ENCODE measurements at places on chromosomes 2 and 18.
A peak's percentile ranks its signal among the peaks of the same experiment; 100 is the strongest.

DNA sequence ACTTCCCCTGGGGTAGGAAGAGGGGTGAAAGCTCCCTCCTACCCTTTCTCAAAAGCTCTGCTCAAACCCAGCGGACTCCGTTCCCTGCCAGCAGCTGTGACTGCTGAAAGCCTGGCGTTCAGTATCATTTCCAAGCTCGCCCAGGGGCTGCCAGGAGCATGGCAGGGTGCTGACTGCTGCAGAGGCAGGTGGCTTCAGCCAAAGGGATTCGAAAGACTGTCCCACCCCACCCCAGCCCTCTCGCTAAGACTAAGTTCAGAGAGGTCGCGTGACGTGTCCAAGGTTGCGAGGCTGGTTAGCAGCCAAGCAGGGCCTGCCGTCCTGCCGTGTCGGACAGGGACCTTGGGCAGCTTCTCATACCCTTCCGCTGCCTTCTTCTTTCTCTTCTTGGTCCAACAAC lies 72.3 kb upstream of the RAB12 start:
- DNase-seq: no peak

- DNase-seq: no peak
Measured at GRCh38 chr18:10872304-10872703, 277.1 kb downstream of the PIEZO2 start.

DNA sequence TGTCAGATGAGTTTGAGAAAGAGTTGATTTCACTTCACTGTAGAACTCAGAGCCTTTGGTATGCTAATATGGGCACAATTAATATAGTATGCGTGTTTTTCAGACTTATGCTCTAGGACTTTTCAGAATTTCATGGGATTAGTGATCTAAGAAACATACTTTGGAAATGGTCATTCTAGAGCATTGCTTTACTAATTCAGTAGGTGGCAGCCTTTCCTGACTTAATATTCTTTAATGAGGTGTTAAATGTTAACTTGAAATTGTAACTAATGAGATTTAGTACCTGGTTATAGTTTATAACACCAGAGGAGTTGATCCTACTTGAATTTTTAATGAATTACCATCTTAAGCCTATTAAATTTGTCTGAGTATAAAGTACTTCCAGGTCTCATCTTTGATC lies 28.4 kb downstream of the ACTR2 start:
- no peak for DNase-seq

- DNase-seq: no peak
Measured at GRCh38 chr2:138658187-138658894, 121.8 kb downstream of the NXPH2 start.

- DNase-seq: no peak
Measured at GRCh38 chr2:25642298-25642697, 31.1 kb downstream of the DTNB start.

DNA sequence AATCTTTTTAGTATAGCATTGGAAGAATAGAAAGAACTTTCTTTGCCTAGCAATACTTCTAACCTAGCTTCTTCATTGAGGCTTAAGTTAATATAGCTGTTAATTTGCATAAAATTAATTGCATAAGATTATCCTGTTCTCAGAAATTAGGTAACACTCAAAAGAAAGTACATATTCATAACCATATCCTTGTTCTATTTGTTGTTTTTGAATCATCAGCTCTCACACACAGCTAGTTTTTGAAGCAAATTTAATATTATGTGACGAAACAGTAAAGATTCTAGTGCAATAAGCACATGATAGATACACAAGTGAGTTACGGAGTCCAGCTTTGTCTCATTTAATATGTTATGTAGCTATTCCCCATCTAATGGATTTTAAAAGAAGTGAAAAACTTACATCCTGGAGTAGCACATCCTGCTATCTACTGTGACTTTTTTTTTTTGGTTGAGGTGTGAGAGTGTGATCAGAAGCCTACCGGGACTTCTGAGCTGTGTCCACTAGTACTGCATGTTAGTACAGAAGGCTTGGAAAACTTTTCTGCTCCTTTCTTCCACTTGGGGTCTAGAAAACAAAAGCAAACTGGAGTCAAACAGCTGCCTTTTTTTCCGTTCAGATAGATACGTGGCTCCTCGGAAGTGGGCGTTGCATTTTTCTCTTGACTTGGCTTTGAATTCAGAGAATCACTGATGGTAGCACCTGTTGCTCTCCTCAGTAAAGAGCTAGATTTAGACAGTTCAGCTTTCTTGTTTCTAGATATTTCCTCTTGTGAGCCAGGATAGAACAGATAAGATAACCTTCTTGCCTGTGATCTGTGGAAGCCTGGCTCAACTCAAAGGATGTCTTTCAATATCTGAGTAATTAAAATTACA lies 27.2 kb downstream of the KDM3A start:
- no peak for DNase-seq

GRCh38 chr18:7535436-7536205 lies 31.5 kb upstream of the PTPRM start:
- DNase-seq: no peak

DNA sequence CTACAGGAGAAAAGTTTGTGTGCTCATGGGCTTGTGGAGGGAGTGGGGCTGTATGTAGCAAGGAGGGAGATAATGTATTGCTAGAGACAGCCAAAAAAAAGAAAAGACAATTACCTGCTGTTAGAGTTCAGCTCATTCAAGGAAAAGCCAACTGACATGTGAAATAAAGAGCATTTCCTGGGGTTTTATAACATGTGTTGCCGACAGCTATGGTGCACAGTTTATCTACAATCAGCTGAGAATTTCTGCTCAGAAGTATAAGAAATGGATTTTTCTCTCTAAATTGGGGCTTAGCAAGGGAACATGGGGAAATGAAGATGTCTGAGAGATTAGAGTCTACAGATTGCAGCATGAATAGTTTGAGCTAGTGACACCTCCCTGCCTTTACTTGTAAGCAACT lies 674.1 kb downstream of the SUCLG1 start:
- DNase-seq: no peak

DNA sequence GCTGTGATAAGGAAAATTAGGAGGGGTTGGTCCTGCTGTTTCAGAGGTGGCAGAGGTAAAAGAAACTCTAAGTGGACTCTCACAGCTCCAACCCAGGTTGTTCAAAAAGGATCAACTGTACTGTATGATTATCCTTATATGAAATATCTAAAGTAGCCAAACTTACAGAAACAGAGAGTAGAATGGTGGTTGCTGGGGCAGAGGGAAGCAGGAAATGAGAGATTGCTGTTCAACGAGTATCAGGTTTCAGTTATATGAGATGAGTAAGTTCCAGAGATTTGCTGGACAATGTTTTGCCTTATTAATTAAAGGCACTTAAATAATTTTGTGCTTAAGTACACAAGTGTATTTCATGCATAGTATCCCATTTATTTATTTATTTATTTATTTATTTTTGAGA lies 972.0 kb upstream of the LRRTM1 start:
- DNase-seq: no peak

- DNase-seq: peak; percentile 43
Measured at GRCh38 chr2:197673606-197674005, 1.8 kb downstream of the RFTN2 start.

- DNase-seq: no peak
Measured at GRCh38 chr18:44320619-44321460, 359.8 kb upstream of the SETBP1 start.

DNA sequence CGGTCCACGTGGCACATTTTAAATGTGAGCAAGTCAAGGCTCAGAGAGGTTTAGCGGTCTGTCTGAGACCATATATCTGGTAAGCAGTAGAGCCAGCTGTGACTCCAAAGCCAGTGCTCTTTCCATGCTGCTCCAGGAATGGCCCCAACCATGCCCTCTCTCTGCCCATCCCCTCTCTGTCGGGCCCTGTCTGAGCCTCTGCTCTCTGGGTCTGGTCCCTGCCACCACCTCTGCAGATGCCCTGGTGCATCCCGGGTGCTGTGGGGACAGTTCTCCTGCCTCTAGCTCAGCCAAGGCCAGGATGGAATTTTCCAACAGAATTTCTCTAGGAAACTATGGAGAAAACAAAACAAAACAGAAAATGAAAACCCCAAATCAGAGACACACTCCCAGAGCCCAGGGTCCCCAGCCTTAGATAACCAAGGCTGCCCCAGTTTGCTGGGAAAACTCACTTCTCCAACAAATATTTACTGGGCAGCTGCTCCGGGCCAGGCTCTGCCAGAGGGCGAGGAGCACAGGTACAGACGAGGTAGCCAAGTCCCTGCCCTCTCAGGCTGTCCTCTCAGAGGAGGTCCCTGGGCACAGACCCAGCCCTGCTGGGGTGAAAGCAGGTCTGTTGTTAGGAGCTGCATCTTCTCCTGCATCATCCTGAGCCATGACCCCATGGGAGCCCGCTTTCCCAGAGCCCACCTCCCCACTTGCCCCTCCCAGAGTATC lies 9.2 kb downstream of the ADRA2B start:
- no peak for DNase-seq

- no peak for DNase-seq
Measured at GRCh38 chr2:119682578-119682977, 3.6 kb downstream of the TMEM177 start.

- DNase-seq: no peak
Measured at GRCh38 chr18:34650121-34650545, 60.0 kb upstream of the DTNA start.

GRCh38 chr2:96907115-96908041 lies 37.5 kb upstream of the SEMA4C start:
- DNase-seq: peak; percentile 77

GRCh38 chr2:226813148-226813701 lies 13.6 kb upstream of the IRS1 start:
- peak; percentile 45 for DNase-seq

DNA sequence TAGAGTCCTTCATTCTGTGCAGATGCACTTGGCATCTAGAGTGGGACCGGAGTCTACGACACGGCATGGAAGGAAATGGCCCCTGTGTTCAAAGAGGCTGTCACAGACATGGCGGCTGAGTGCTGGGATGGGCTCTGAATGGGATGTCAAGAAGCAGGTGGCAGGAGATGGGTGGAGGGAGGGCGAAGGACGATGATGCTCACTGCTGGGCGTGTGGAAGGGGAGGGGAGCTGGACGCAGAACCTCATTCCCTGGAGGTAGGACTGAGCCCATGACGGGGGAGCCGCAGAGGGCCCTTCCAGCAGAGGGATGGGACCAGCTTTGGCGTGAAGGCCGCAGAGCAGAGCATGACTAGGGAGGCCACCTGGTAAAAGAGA lies 18.8 kb upstream of the ALPI start:
- DNase-seq: no peak

GRCh38 chr18:55862693-55863390 lies 274.9 kb upstream of the TCF4 start:
- no peak for DNase-seq

GRCh38 chr18:75654851-75655751 lies 227.6 kb upstream of the SMIM21 start:
- DNase-seq: no peak

DNA sequence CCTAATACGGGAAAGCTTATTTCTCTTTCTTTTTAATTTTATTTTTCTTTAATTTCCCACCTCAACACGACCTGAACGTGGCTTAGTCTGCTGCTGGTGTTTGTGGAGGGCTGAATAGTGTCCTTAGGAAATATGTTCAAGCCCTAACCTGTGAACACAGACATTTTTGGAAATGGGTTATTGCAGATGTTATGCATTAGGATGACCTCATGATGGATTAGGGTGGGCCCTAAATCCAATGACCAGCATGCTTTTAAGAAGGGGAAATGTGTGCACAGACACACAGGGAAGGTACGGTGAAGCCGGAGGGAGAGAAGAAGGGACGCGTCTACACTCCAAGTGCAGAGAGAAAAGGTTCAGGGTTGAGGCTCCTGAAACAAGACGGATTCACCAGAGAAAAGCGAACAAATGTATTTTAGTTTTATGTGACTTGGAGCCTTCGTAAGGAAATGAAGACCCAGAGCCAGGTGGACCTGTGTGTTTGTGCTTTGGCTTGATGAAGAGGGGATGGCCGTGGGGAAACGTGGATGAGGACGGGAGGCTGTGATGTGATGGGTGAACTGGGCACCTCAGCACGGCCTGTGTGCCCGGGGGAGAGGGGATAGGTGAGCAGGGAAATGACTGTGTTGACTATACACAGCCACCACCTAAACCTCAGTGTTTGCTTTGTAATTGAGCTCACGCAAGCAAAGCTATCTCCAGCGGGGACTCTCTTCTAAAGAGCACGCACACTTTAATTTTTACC lies 37.5 kb downstream of the RTP5 start:
- no peak for DNase-seq

GRCh38 chr2:96954011-96954846 lies 32.2 kb downstream of the FAM178B start:
- DNase-seq: no peak

DNA sequence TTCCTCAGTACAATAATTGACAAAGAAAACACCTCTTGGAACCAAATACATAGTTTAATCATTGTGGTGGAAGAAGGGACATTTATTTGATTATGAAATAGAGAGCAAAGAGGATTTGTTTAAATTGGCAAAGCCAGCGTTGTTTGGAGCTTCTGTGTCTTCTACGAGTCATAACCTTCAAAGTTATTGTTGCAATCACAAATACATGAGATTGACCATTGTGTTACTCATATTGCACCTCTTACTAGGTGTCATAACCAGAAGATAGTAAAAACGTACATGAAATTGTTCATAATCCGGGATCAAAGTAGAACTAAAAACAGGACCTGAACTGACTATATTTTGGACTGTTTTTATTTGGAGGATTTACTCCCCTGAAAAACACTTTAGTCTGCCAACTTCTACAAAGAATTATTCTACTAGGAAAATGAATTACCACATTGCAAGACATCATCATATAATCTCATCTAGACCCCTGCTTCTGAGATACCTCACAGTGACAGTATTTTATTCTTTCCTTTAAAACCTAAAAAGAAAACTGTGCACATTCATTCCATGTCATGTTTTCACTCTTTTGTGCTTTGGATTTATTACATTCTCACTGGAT lies 151.7 kb upstream of the KLF7 start:
- DNase-seq: no peak

- no peak for DNase-seq
Measured at GRCh38 chr2:68561372-68561771, 82.0 kb upstream of the PROKR1 start.

- DNase-seq: no peak
Measured at GRCh38 chr2:126781206-126781605, 117.5 kb upstream of the TEX51 start.

All from midbrain (tissue), 1 donor.